ENCODE measurements at places on chromosomes 1 and 21. TPM values are rescaled to one million over a fixed set of nuclear protein-coding genes. Genes with fewer than 3 reads are reported as not detected.

- DNase-seq, result no peak
These were observed 31.6 kb upstream of the BARHL2 start for GRCh38 chr1:90748668-90749067.

The FOXD2 gene
- 1.9 TPM for total RNA-seq

The SNX7 gene
- total RNA-seq, result 18.8 TPM

The KRTAP21-2 gene
- not detected for total RNA-seq

The SLC6A9 gene
- total RNA-seq, result 12.8 TPM

All from HCT116 (cell line).